Esophagus squamous epithelium (tissue), 5 donors: ENCODE measurements at places on chromosomes 1 and 21. TPM values are rescaled to one million over a fixed set of nuclear protein-coding genes. Genes with fewer than 3 reads are reported as not detected.
A peak's percentile ranks its signal among the peaks of the same experiment; 100 is the strongest.

DNA sequence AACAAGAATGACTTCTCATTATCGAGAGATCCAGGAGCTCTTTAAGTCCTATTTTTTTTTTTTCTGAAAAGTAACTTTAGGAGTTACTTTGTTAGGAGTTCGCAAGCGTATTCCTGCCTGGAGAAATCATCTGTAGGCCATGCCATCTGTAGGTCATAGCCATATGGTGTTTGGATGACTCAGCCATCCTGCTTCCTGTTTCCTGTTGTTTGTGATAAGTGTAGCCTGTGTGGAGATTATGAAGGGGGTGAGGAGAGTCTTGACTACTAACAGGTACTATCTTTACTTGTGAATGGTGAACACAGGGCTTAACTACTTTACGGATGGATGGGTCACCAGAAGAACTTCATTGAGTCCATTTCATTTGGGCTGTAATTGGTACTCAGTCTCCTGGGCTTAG, 327.2 kb downstream of the PTPRU start:
- H3K4me3 ChIP-seq = no peak overlapping the region
- H3K4me1 ChIP-seq = no peaks in the 10 kb centered on the region
- H3K27ac ChIP-seq = no peak overlapping the region

GRCh38 chr1:114554577-114554976, 26.8 kb downstream of the BCAS2 start:
- no peaks in the 10 kb centered on the region for H3K4me1 ChIP-seq
- no peak overlapping the region for H3K27ac ChIP-seq
- no peak overlapping the region for H3K4me3 ChIP-seq

Gene PRRX1
- 2.2 TPM for total RNA-seq

Gene SLC19A2
- 21.4 TPM for total RNA-seq

- H3K27ac ChIP-seq = peak overlapping the region; percentile 17
- H3K27me3 ChIP-seq = no peaks in the 10 kb centered on the region
- H3K4me3 ChIP-seq = no peak overlapping the region
- no peaks in the 10 kb centered on the region for H3K36me3 ChIP-seq
- no peak for DNase-seq
- H3K4me1 ChIP-seq = no peaks in the 10 kb centered on the region
Measured at GRCh38 chr1:235902677-235903542, 36.2 kb upstream of the LYST start.
